ENCODE measurements at places on chromosomes 6 and 20. TPM values are rescaled to one million over a fixed set of nuclear protein-coding genes. Genes with fewer than 3 reads are reported as not detected.
A peak's percentile ranks its signal among the peaks of the same experiment; 100 is the strongest.

GRCh38 chr20:57596998-57597939 lies 23.0 kb downstream of the ZBP1 start:
- DNase-seq: peak; percentile 91

DNA sequence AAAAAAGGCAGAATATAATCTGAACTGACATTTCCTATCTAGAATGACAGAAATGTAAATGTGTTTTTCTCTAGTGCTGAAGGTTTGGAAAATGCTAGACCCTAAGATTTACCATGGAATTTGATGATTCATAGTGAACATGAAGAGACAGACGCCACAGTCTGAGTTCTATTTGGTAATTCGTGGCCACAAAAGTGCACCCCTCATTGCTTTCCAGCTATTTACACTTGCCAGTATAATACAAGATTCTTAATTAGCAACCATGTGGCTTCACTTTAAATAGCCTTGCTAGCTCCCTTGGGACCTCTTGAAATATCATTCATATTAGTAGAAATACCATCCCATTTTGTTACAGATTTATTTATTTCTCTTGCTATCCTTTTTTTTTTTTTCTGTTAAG lies 636.8 kb downstream of the PRKN start:
- no peak for DNase-seq

GRCh38 chr6:96060249-96060648 lies 44.5 kb downstream of the FUT9 start:
- no peak for DNase-seq

GRCh38 chr6:78243519-78243918 lies 590.7 kb downstream of the MEI4 start:
- no peak for DNase-seq

DNA sequence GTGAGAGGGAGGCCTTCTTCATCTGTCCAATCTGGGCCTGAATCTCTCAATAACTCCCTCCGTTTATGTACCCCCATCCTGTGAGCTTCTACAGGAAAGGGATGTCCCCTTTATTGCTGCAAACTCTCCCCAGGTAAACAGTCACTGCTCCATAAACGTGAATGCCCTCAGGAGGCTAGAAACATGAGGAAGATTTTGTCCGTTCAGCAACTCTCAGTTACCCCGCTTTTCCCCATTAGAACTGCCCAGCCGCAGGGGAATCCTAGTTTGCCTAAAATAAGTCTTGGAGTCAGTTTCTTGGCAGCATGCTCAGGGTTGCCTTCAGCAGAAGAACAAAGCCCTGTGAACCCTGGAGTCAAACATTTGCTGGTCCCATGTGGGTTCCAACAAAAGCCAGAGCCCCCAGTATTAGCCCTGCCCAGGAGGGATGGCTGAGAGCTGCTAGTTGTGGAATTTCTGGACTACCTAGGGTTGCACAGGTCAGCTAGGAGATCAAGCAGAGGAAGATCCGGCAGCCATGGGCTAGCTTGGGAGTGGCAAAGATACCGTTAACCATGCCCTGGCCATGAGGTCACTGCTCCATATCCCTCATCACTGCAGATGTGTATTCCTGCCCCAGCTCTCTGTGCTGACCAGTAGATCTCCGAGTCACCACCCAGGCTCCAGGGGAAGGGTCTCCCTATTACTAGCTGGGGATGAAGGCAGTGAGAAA lies 640 bp downstream of the LRRN4 start:
- DNase-seq: no peak

DNA sequence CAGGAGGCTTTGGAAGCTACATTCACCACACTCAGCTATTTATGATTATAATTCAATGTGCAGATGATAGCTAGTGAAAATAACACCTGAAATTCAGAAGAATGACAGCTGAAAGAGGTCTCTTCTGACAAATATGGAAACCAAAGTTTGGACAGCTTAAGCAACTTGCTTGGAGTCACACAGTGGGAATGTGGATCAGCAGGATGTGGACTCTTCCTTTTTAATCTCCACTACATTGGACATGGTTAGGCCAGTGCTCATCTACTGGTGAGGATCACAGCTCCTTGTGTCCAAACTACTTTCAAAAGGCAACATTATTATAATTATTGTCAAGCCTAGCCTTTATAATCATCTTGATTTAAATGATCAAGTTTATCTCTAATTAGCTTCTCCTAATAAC lies 10.4 kb downstream of the TRAPPC3L start:
- no peak for DNase-seq

GRCh38 chr20:63367446-63368055 lies 6.4 kb upstream of the CHRNA4 start:
- no peak for DNase-seq

- no peak for DNase-seq
These were observed 220.5 kb downstream of the TENT5A start for GRCh38 chr6:81531869-81532561.

GRCh38 chr6:37490536-37491170 lies 9.0 kb downstream of the CCDC167 start:
- no peak for DNase-seq

Gene HLA-DMB
- total RNA-seq: 8.0 TPM

Gene TRMT6
- total RNA-seq: 12.0 TPM

Gene ULBP2
- 0.43 TPM for total RNA-seq

Gene PLCG1
- total RNA-seq: 81.0 TPM

Gene NFATC2
- total RNA-seq: 4.4 TPM

Gene PRR3
- 8.3 TPM for total RNA-seq

Gene CST4
- total RNA-seq: not detected

Gene ENPP4
- total RNA-seq: 11.7 TPM

Gene SRMS
- not detected for total RNA-seq

Gene SPDEF
- not detected for total RNA-seq

Gene BPIFB1
- total RNA-seq: not detected

Gene SLC2A4RG
- total RNA-seq: 112 TPM

Gene RALGAPB
- total RNA-seq: 29.7 TPM

Data from posterior vena cava (tissue), 2 donors.